ENCODE measurements at places on chromosomes 5 and 9.

- DNase-seq: no peak
Measured at GRCh38 chr5:50535393-50535792, 94.3 kb upstream of the EMB start.

DNA sequence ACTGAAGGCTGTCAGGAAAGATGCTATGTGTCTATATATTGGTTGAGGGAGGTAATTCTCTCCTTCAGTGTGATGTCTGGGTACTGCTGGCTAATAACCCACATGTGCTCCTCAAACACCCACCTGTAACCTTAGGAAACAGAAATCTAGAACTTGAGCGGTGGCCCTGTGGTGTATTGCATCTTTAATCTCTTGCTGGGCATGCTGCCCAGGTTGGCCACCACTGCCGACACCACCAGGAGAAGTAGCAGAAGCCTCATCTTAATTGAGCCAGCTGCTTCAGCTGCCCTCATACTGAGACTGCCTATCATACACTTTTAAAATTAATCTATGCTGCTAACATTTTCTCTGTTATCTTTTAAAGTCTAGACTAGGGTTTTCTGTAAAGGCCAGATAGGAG is 103.5 kb upstream of the C5orf63 start:
- no peak for DNase-seq

DNA sequence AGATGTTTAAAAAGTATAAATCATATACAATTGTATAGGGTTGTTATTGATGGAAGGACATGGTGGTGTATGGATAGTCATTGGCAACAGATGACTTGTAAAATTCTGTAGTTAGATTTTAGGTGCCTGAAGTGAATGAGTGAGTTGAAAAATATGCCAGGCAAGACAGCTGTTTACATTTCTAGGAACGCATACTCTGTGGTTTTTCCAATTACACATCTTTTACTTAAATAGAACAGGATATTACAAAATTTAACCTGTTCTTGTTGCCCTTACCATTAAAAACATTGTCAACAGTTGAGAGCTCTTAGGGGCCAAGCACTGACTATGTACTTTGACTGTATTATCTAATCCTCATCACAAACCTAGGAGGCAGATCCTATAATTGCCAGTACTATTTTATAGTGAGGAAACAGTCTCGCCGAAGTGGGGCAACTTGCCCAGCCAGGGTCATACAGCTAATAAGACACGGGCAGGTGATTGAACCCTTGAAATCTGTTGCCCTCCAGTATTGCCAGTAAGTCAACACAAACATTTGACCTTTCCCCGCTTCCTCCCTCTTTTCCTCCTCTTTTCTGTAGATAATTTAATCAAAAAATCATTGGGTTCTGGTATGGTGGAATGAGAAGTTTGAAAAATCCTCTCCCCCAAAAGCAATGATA is 88.6 kb downstream of the MACROH2A1 start:
- no peak for DNase-seq

DNA sequence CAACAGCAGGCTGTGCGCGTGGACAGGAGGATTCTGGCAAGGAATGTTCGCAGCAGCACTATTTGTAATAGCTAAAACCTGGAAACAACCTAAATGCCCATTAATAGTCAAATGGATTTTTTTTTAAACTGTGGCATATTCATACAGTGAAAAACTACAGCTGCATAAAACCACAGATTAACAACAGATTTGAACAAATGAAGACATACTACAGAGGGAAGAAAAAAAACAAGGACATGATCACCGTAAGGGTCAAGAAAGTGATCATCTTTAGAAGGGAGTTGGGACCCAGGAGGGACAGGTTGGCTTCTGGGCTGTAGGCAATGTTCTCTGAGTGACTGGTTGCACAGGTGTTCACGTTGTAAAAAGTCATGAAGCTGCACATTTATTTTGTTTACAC is 1.2 kb upstream of the TMOD1 start:
- DNase-seq: peak; percentile 27

DNA sequence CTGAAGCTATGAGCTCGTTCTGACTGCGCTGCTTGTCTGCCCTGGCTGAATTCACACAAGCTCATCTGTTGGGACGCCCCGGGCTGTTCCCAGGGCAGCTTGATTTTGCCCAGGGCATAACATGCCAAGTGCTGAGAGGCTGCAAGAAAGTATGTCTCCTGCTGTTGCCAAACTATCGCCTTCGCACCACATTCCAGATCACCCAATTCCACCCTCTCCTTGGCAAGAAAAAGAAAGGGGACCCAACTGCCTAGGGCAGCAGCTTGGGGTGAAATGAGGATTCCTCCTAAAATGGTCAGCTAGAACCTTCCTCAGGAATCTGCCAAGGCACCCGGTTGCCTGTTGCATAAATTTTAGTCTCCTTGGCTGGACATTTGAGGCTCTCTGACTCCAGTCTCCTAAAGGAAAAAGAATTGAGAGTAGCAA is 21.2 kb downstream of the COL15A1 start:
- no peak for DNase-seq

- peak; percentile 12 for DNase-seq
Measured at GRCh38 chr9:91164724-91165520, 196.8 kb downstream of the AUH start.

DNA sequence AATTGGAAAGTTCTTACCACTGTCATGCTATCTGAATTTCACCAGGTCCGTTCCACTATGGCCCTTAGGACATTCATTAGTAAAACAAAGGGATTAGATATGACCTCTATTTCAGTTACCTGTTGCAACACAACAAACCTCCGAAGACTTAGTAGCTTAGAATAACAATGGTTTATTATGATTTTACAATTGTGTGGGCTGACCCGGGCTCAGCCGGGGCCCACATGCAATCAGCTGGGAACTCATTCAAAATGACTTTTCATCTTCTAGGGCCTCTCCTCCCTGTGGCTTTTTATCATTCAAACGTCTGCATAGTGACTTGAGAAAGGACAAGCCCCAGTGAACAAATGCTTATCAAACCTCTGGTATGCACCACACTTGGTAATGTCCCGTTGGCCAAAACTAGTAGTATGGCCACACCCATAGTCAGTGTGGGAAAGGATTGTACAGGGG is 2.3 kb upstream of the FBXW11 start:
- no peak for DNase-seq

DNA sequence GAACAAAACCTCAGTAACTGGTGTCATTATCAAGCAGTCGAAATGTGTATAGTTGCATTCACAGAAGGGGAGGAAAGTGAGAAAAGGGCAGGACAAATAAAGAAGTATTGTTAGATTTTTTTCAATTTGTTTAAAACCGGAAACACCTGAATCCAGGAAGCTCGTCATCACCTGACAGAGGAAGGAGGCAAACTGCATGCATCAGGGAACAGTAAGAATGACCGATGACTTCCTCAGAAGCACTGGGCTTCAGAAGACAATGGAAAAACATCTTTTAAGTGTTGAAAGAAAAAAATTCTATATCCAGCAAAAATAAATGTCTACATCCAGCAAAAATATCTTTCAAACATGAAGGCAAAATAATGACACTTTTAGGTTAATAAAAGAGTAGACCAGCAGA is 29.5 kb downstream of the PLEKHG4B start:
- DNase-seq: no peak

- no peak for DNase-seq
Measured at GRCh38 chr5:137279521-137280231, 219.4 kb downstream of the SPOCK1 start.

DNA sequence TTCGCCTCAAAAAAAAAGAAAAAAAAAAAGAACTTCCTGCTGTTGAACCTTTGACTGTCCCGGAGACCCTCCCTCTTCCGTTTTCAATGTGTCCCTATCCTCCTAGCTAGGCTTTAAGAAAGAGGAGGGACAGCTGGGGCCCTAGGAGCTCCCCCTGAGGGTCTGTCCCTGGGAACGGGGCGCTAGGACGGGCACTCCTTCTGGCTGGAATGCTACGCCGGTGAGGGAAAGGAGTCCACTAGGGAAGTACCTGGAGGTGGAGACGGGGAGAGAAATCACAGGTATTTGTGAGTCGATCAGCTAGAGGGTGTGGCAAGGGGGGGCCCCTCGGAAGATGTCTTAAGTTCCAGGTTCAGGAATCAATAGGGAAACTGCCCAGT is 4.6 kb downstream of the SIT1 start:
- DNase-seq: no peak

GRCh38 chr5:42691413-42691937 is 65.1 kb upstream of the CCDC152 start:
- no peak for DNase-seq

DNA sequence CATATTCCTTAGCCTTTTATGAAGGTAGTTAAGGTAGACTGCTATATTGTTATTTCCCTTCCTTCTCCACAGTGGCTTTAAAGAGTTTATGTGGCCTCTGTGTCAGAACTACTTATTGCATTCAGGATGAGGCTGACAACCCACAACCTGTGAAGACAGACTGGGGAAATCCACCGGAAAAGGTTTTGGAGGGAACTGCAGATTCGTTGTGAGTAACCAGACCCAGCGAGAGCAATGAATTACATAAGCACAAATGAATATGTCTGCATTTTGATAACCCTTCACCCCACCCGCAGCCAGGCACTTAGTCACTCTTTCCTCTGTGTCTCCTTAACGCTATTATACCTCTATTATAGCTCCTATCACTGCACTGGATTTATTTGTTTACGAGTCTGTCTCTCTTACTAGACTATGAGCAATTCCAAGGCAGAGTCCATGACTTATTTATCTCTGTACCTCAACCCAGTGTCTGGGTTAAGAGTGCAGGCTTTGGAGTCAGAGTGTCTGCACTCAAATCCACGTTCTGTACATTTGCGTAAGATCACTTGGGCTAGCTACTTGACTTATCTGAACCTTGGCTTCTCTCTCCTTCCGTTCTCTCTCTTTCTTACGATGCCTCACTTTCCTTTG is 19.2 kb downstream of the KCTD16 start:
- peak; percentile 85 for DNase-seq

GRCh38 chr9:96616817-96617438 is 2.7 kb downstream of the CDC14B start:
- no peak for DNase-seq

GRCh38 chr5:18113721-18114120 is 479.5 kb downstream of the TAF11L14 start:
- no peak for DNase-seq

DNA sequence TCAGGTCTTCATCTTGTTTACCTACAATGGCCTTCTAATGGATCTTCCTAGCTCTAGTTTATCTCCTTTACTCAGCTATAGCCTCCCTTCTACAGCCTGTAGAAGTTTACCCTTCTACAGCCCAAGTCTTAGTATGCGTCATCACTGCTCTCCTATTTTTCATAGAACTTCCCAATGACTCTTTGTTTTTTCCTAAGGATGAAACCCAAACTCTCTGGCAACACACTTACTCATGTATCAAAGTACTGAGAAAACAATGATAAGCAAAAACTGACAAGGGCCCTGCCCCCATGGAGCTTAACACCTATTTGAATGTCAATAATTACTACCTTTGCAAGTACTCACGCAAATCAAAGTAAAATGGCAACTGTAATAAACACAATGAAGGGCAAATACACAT is 33.7 kb downstream of the LEAP2 start:
- no peak for DNase-seq

- no peak for DNase-seq
Measured at GRCh38 chr5:141686648-141687416, 4.8 kb upstream of the ARAP3 start.

GRCh38 chr5:138657360-138657759 is 82.2 kb upstream of the HSPA9 start:
- no peak for DNase-seq

DNA sequence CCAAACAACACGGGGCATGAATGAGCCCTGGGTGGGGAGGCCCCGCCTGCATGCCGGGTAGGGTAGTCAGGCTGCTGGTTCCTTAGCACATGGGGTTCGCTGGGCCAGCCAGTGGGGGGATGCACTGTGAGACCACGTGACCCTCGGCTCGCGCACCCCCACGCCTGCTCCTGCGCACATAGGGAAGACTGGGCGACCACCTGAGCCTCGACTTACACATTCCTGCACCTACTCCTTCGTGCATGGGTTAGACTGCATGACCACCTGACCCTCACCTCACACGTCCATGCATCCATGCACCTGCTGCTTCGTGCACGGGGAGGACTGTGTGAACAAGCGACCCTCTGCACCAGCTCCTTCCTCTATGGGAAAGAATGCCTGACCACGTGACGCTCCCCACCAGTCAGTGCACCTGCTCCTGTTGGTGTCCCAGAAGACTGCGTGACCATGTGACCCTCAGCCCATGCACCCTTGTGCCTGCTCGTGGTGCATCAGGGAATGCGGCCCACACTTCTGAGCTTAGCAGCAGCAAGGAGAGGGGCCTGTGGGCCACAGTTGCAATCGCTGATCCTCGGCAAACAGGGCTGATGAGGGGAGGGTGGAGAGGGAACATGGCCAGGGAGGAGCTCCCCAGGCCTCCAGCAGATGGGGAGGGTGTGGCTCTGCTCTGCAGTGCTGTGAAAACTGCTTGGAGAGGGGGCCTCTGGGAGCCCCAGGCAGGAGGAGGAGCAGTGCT is 18.1 kb downstream of the LPCAT1 start:
- DNase-seq: no peak

- DNase-seq: no peak
Measured at GRCh38 chr9:25703701-25704357, 25.6 kb upstream of the TUSC1 start.

DNA sequence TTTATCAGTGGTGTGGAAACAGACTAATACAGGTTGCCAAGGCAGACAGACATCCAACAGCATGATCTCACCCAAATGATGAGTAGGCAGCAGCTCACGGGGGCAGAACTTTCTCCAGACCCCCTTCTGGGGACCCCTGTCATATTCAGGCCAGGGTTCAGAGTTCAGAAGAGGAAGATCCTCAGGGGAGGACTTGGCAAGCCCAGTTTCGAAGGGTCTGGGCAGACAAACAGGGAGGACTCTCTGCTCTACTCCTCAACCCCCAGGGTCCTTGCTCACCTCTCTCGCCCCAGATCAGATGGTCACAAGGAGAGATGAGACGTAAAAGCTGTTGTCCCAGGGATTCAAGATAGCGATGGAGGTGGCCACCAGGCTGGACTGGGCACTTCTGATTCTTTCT is 215.1 kb upstream of the MVB12B start:
- DNase-seq: no peak

DNA sequence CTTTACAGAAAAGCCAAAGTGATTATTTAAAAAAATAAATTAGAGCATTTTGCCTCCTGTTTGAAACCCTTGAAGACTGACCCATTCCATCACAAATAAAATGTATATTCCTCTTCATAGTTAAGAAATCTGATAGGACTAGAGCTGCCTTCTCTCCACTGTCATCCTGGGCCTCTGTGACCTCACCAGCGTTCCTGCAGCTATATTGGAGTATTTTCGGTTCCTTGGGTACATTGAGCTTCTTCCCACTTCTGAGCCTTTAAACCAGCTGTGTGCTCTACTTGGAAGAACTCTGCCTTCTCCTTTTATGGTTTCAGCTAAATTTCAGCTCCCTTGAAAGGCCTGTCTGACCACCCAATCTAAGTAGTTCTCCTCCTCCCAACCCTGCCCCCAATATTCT is 99.1 kb upstream of the ABCA1 start:
- no peak for DNase-seq

- no peak for DNase-seq
Measured at GRCh38 chr5:138470322-138471051, 5.2 kb downstream of the EGR1 start.

- DNase-seq: no peak
Measured at GRCh38 chr9:76898786-76899185, 7.1 kb downstream of the PRUNE2 start.

GRCh38 chr5:33074548-33074947 is 363.4 kb downstream of the NPR3 start:
- no peak for DNase-seq

Measured in GM12865 (cell line).